ENCODE measurements at places on chromosomes 1 and 21. TPM values are rescaled to one million over a fixed set of nuclear protein-coding genes. Genes with fewer than 3 reads are reported as not detected.

DNA sequence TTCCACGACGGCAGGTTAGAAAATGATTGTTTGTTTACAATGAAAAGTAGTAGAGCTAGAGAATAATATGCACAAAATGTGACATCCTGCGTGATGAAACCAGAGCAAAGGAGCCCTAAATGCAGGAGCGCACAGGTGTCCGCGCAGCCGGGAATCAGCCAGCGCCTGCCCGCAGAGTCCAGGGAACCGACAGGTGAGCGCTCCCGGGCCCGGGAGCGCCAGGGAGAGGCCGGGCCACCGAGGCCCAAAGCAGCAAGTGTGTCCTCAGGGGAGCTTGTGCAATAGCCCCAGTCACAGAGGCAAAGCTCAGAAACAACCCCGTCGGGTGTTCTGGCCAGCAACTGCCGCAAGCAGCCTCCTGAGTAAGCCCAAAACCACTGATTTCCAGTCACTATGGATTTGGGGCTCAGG is 789 bp upstream of the GALE start:
- peak; percentile 84 for DNase-seq

DNA sequence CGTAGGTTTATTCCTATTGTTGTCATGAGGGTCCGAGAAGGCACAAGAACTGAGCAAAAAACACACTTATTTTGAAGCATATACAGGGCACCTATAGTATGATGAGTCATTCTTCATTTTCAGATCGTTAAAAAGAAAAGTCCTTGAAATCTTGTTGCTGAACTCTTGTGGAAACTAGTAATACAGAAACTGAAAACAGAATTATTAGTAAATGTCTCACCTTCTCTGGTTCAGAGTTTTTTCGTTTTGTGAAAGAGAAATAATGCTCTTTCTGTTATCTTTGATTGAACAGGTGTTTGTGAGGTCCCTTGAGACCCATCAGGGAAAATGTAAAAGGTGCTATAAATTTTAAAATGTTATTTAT is 102.0 kb upstream of the COA6 start:
- DNase-seq, result no peak

DNA sequence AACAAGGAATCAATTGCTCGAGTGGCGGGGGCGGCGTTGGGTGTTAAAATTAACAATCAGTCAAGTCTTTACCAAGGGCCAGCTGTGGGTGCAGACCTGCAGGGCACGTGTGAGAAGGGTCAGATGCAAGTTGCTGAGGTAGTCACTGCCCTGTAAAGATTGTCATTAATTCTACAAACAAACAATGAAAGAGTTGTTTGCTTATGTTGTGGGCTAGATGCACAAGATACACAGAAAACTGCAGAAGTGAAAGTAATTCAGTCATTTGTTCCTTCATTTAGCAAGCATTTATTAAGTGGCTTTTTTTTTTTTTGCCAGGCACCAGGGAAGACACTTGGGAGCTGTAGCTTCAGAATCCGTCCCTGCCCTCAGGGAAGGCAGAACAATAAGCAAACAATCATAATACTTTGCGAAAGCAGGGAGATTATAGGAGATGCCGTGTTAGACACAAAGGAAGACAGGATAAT is 79.5 kb downstream of the NR5A2 start:
- DNase-seq, result no peak

- no peak for DNase-seq
Observed at GRCh38 chr1:206826394-206826793, 39.0 kb upstream of the IL20 start.

- DNase-seq, result no peak
Observed at GRCh38 chr1:65979136-65980044, 186.7 kb downstream of the PDE4B start.

DNA sequence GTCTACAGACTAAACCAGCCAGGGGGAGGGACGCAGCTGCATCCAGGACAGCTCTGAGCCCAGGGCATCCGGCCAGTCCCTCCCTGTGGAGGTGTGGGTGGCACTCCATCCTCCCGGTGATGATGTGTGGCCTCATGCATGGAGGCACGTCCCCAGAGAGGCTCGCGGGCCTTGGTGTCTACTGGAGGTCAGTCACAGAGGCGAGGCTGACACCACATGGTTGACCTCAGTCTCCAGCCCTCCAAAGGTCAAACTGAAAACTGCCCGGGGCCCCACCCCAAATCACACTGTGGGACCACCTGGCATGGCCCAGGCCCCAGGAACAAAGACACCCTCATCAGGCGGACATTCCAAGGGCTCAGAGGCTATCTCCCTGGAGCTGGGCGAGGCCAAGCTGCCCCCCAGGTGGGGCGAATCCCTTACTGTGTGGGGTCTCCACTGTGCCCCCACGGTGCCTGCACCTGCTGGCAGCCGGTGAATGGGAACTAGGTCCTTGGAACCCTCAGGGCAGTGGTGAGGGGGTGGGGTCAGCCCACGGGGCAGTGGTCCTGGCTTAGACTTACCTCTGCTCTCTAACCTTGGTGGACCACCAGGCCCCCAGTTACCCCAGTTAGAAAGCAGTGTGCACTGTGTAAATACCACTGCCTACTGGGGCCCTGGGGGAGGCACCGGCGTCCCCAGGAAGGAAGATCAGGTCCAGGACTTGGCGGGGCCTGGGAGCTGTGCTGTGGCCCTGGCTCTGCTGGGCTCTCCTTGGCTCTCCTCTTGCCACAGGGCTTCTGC is 49.1 kb downstream of the TRPM2 start:
- DNase-seq, result peak; percentile 49

- peak; percentile 9 for DNase-seq
Observed at GRCh38 chr1:161216945-161217712, 2.0 kb downstream of the FCER1G start.

GRCh38 chr1:184583849-184584248 is 170.8 kb downstream of the EDEM3 start:
- no peak for DNase-seq

GRCh38 chr1:21292984-21293536 is 2.8 kb upstream of the ECE1 start:
- no peak for DNase-seq

DNA sequence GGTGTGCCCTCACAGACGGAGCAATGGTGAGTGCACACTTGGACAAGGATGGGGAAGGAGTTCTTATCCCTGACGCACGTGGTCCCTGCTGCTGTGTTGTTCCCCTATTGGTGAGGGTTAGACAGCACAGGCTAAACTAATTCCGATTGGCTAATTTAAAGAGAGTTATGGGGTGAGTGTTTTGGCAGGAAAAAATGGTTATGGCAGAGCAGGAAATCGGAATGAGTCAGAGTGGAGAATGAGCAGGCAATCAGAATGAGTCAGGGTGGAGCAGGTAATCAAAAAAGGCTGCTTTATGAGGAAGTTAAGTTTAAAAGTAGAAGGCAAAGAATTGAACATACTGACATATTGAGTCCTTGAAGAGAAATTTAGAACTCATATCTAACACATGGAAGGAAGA is 100.5 kb downstream of the NGF start:
- no peak for DNase-seq

GRCh38 chr1:224331326-224331725 is 1.4 kb upstream of the NVL start:
- DNase-seq, result no peak

- DNase-seq, result no peak
Observed at GRCh38 chr1:147579532-147579931, 38.2 kb downstream of the BCL9 start.

DNA sequence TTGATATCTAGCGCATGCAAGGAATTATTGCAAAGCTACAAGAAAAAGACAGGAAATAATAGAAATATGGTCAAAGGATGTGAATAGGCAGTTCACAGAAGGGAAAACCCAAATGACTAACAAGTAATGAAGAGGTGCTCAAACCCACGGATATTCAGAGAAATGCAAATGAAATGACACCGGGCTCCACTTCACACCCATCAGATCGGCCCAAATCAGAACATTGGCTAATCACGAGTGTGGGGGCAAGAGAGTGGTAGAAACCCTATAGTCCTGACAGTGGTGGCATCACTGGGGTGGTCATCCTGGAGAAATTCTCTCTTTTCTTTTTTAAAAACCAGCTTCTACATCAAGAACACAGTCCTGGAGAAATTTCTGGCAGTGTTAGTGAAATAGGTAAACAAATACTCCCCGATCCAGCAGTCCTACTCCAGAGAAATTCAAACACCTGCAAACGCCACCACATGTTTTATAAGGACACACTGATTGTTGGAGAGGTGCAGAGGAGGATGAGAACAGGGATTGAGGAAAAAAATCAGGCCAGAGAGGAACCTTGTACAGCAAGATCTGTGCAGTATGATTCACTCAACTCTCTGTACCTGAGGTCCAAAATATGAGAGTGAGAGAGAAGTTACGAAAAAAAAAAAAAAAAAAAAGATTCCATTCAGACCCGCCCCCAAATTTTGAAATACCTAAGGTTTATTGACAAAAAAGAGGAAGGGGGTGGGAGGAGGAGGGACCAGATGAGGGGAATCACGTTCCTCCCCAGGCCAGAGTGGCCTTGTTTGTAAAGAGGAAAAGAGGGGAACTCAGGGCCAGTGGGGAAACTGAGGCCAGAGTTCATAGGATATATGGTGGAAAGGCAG is 9.2 kb upstream of the TNFRSF1B start:
- no peak for DNase-seq

DNA sequence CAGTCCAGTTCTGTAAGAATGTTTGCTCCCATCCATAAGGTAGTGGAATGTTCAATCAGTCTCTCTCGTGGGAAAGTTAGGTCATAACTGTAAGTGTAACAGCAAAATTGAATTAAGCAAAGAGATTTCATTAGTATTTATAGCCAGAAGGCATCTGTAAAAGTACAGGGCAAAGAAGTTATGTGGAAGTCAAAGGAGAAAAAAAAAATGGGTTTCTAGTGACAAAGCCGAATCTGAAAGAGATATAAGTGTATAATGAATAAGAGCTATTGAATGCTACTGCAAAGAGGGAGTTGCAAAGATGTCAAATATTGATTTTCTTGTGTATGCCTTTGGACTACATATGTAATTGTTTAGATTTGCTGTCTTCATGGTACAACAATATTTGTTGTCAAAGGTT is 47.4 kb upstream of the FOXD3 start:
- DNase-seq, result no peak

GRCh38 chr1:31790140-31790539 is 25.7 kb downstream of the SPOCD1 start:
- DNase-seq, result peak; percentile 63

GRCh38 chr1:30307182-30307581 is 416.2 kb downstream of the MATN1 start:
- no peak for DNase-seq

DNA sequence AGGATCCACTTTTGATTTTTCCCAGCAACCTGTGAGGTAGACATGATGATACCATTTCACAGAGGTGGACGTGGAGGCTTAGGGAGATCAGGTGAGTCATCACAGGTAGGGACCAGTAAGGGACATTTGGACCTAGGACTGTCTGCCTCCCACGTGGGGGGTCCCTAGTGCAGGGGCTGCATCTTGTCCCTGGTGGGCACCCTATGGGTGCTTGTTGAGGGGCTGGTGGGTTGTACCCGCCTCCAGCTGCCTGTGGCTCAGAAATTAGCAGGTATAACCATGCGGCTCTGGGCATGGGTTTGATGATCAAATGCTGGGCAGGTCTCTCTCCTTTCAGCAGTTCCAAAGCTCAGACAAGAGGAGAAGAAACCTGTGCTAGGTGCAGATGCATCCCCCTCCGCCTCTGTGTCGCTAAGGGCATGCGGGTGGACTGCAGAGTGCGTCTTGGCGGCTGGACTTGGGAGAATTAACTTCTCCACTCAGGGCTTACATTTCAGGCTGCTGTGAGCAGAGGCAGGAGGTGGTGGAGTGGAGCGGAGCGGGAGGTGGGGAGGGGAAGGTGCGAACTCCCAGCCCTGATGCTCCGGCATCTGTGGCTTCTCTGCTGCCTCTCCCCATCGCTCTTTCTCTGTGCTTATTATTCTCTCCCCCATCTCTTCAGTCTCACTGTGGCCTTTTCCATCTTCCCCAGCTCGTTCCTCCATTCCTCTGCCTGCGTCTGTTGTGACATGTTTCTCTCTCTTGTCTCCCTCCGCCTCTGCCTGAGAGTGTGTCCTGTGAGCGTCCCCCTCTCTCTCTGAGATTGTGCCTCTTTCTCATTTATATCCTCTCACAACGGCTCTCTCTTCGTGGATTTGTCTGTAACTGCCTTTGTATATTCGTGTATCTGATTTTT is 146.8 kb downstream of the PTPRU start:
- DNase-seq, result no peak

DNA sequence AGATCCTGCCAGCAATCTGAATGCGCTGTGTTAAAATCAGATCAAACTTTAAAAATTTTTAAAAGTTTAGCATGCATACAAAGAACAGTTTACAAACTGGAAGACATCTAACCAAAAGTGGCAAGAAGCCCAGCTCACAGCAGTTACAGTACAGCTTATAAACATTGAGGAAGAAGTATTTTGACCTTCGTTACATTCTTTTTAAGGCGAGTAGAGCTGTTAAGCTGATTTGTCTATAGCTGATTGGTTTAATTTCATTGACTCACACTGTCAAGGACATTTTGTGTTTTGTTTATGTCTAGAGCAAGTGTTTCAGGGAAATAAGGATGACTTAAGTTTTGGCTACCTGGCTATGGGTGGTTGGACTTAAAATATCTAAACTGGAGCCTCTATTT is 3.0 kb upstream of the PGM1 start:
- DNase-seq, result no peak

DNA sequence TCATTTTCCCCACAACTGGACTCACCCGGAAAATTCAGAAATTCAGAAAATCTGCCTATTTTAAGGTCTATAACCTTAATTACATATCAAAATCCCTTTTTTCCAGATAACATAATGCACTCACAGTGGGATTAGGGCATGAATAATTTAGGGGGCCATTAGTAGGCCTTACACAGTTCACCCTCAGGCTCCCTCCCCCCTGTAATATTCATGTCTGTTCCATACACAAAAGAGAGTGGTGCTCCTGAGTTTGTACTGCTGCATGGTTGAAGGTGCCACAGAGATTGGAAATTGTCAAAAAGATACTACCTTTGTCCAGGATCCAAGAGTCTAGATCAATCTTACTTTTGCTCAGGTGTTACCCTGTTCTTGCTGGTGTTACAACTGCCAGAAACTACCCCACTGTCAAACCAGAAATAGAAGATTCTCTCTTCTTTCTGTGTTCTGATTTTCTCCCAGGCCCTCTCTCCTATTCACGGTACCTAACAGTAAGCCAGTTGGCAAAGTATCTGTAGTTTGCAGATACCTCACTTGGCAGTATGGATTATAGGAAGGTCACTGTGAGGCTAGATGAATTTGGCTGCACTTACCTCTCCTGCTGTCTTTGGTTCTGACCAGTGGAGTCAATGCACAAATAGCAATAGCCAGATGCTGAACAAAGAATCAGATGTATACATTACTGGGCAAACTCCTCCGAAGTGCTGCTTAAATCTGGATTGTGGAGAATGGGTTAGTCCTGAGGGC is 53.2 kb downstream of the C1orf198 start:
- DNase-seq, result no peak

DNA sequence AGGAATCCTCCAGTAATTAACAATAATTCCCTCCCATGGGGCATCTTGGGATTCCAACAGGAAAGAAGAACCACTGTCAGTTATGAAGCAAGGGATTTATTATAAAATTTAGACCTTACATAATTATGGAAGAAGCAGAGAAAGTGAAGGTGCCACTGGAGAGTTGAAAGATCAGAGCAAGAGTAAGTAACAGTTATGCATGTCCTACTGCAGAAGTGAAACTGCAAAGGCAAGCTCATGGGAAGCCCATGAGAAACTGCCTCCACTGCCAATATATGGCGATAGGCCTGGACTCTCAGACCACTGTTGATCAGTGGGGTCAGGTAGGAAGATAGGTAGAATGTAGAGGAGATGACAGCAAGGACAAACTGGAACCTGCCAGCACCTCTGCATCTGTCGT is 123.6 kb upstream of the ZNF648 start:
- DNase-seq, result no peak

Gene SMIM1
- total RNA-seq, result 3.5 TPM

Gene ELOA
- 34.0 TPM for total RNA-seq

Gene ACTN2
- total RNA-seq, result 1.5 TPM

Gene LIN28A
- not detected for total RNA-seq

Gene EDN2
- not detected for total RNA-seq

Data from spleen (tissue), 13 donors.